ENCODE measurements at places on chromosomes 2 and 18. TPM values are rescaled to one million over a fixed set of nuclear protein-coding genes. Genes with fewer than 3 reads are reported as not detected.

Gene MC5R
- not detected for total RNA-seq

Gene PRKAG3
- total RNA-seq = not detected

Gene ACMSD
- not detected for total RNA-seq

Gene FAHD2A
- 50.1 TPM for total RNA-seq

Gene CYP1B1
- total RNA-seq = 39.0 TPM

Gene LOXHD1
- 0.59 TPM for total RNA-seq

DNA sequence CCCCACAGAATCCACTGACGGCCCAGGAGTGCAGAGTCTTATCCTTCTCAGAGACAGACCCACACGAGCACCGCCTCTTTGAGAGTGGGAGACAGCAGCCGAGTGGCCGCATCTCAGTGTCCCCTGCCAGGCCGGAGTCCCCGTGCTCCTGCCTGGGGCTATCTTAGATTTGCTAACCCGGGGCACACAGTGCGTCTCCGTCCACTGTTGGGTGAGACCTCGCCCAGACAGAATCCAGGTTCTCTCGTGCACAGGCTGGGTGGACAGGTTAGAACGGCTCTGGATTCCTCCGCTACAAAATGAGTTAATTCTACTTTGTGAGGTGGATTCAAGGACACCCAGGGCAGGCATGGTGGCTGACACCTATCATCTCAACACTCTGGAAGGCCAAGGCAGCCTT, 88.3 kb downstream of the ZNF516 start:
- no peak overlapping the region for H3K27ac ChIP-seq
- no peaks in the 10 kb centered on the region for H3K27me3 ChIP-seq
- H3K36me3 ChIP-seq = no peaks in the 10 kb centered on the region
- H3K4me3 ChIP-seq = no peak overlapping the region
- DNase-seq = no peak
- H3K4me1 ChIP-seq = no peaks in the 10 kb centered on the region

- H3K36me3 ChIP-seq = no peaks in the 10 kb centered on the region
- no peaks in the 10 kb centered on the region for H3K4me1 ChIP-seq
- DNase-seq = no peak
- H3K27me3 ChIP-seq = no peaks in the 10 kb centered on the region
- H3K4me3 ChIP-seq = no peak overlapping the region
- no peak overlapping the region for H3K27ac ChIP-seq
These were observed 331.5 kb downstream of the HRH4 start for GRCh38 chr18:24791751-24792545.

DNA sequence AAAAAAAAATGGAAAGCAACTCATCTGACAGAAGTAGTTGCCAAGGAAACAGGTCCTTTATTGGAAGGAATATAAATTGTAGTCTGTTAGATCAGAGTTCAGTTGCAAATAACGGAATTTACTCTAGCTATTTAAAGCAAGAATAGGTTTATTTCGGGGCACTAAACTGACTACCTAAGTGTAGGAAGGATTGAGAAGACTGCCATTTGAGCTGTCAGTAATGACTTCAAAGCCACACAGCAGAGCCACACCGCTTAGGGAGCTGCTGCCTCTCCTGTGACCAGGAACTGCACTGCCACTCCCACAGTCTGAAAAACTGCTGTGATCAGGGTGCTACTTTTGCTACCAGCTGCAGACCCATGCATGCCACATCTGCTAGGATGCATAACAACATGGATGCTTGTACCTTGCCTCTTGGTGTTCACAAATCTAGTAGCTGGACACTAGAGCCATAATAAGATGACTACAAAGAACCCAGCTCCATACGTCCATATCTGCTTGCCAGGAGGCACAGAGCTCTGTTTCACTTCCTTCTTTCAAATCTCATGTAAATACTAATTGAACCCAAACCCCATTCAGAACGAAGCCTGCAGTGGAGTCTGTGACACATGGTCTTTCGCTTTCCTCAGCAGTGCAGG, 2.2 kb downstream of the DSG2 start:
- H3K36me3 ChIP-seq = no peaks in the 10 kb centered on the region
- no peak for DNase-seq
- H3K4me1 ChIP-seq = peaks cover 4% of the 10 kb centered on the region
- no peak overlapping the region for H3K27ac ChIP-seq

DNA sequence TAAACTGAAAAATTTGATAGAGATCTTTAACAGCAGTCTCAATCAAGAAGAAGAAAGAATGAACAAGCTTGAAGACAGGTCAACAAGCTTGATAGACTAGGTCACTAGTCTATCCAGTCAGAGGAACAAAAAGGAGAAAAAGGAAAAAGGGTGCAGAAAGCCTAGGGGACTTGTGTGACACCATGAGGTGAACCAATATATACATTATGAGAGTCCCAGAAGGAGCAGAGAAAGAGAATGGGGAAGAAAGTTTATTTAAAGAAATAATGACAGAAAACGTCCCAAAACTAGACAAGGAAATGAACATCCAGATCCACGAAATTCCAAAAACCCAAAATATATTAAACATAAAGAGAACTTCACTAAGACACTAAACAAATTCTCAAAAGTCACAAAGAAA, 84.5 kb downstream of the VAPA start:
- DNase-seq = no peak
- no peak overlapping the region for H3K4me3 ChIP-seq
- no peaks in the 10 kb centered on the region for H3K36me3 ChIP-seq
- H3K4me1 ChIP-seq = no peaks in the 10 kb centered on the region
- no peaks in the 10 kb centered on the region for H3K27me3 ChIP-seq

GRCh38 chr18:25144820-25145219, 207.1 kb downstream of the ZNF521 start:
- H3K4me1 ChIP-seq = no peaks in the 10 kb centered on the region
- DNase-seq = no peak
- no peaks in the 10 kb centered on the region for H3K27me3 ChIP-seq
- no peaks in the 10 kb centered on the region for H3K36me3 ChIP-seq
- peak overlapping the region; percentile 12 for H3K27ac ChIP-seq

GRCh38 chr2:9681427-9681817, 50.6 kb upstream of the YWHAQ start:
- DNase-seq = no peak
- H3K36me3 ChIP-seq = no peaks in the 10 kb centered on the region
- no peaks in the 10 kb centered on the region for H3K27me3 ChIP-seq

DNA sequence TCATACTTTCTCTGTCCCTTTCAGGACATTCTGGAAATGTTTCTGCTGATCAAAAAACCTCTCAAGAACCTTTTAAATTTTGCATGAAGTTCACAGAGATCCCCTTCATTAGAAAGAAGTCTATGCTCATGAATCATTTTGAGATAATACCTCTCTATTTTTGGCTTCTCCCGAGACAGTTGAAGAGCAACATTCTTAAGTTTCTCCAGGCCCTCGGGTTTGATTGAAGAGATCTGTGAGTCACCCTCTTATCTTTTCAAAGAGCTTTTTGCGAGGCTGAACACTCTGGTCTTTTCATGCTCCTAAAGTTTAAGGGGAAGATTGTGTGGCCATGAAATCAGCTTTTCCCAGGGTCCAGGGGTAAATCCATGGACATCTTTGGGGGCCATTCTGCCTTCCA, 354.2 kb downstream of the FBXO15 start:
- no peak overlapping the region for H3K4me3 ChIP-seq
- no peaks in the 10 kb centered on the region for H3K27me3 ChIP-seq
- no peaks in the 10 kb centered on the region for H3K4me1 ChIP-seq
- no peak overlapping the region for H3K27ac ChIP-seq

GRCh38 chr2:1727796-1728474, 16.4 kb downstream of the PXDN start:
- peaks cover 6% of the 10 kb centered on the region for H3K4me1 ChIP-seq
- H3K27ac ChIP-seq = no peak overlapping the region
- H3K27me3 ChIP-seq = no peaks in the 10 kb centered on the region
- DNase-seq = peak; percentile 13

GRCh38 chr2:136115183-136115761, 2.7 kb downstream of the CXCR4 start:
- H3K4me1 ChIP-seq = no peaks in the 10 kb centered on the region
- no peak overlapping the region for H3K27ac ChIP-seq
- no peaks in the 10 kb centered on the region for H3K27me3 ChIP-seq
- H3K36me3 ChIP-seq = no peaks in the 10 kb centered on the region

GRCh38 chr2:238632181-238633060, 205.7 kb downstream of the ASB1 start:
- H3K27me3 ChIP-seq = no peaks in the 10 kb centered on the region
- no peak overlapping the region for H3K4me3 ChIP-seq
- H3K36me3 ChIP-seq = no peaks in the 10 kb centered on the region
- H3K4me1 ChIP-seq = no peaks in the 10 kb centered on the region

DNA sequence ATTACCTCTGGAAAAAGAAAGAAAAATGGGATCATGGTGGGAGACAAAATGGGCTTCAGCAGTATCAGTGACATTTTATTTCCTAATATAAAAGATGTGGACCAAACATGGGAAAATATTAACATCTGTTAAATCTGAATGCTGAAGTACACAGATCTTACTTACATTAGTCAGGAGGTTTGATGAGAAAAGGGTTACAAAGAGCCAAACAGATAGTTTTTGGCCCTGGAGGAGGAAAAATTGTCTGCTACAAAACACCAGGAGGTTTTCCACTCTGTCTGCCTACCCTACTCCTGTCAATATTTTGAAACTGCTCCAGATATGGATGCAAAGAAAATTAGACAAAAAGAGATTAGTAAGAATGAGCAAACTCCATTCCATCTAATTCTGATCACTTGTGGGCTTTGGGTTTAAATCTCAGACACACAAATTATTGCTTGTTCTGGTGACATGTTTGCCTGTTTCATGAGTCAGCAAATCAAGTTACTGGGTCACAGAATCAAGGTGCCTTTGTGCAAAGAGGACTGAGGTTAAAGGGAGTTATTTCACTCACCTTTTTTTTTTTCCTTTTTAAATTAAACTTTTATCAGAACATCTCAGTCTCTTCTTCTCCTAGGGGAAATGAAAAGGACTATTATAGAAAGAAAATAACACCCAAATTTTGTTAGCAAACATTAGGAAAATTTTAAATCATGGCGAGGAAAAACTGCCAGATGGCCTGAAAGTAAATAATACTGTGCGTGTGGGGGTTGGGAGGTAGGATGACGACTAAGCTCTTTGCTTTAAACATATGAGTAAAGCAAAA, 87.0 kb upstream of the SPATS2L start:
- DNase-seq = no peak
- no peak overlapping the region for H3K27ac ChIP-seq
- H3K27me3 ChIP-seq = no peaks in the 10 kb centered on the region
- H3K4me1 ChIP-seq = no peaks in the 10 kb centered on the region
- no peaks in the 10 kb centered on the region for H3K36me3 ChIP-seq

DNA sequence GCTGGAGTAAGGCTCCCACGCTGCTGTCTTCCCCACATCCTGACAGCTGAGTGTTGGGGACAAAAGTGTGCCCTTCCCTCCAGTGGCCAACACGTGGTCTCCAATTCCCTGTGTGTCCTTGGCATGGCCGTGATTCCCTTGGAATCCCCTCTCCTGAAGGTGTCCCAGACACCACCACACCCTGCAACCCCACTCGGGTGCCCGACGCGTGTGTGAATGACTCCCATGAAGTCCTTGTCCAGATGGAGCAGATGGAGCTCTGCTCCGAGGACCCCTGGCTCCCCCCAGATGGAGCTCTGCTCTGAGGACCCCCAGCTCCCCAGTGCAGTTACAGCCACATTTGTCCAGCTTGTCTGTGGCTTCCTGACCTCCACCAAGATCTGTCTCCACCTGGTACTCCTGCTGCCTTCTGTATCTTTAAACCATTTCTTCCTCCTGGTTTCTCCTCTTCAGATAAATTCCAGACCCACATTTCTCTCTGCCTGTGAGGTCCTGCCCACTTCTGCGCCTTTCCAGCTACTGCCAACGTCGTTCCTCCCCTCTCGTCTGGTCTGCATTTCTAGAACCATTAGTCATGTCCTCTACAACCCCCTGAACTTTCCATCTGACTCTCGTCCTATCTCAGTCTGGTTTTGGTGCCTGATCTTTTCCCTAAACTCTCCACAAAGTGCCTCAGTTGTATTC, 86.8 kb upstream of the PXDN start:
- H3K27ac ChIP-seq = no peak overlapping the region
- no peak overlapping the region for H3K4me3 ChIP-seq
- peaks cover 7% of the 10 kb centered on the region for H3K4me1 ChIP-seq
- no peak for DNase-seq
- H3K27me3 ChIP-seq = no peaks in the 10 kb centered on the region

DNA sequence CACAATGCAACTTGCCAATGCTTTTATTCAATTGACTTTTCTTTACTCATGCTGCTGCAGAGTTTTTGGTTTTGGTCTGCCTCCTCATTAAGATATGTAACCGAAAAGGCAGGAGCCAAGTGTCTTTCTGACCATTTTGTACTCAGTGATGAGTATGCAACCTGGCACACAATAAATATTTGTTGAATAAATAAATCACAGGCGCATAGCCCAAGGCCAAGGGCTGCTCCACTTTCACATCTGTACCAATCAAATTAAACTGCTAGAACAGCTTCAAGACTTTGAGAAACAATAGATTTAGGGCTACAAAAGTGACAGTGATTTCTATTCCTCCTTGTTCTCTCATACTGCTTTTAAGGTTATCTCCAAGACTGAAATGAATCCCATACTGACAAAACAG, 828.2 kb downstream of the RNF144A start:
- no peaks in the 10 kb centered on the region for H3K36me3 ChIP-seq
- peak; percentile 64 for DNase-seq
- no peak overlapping the region for H3K4me3 ChIP-seq
- H3K4me1 ChIP-seq = no peaks in the 10 kb centered on the region

GRCh38 chr2:6337472-6337820, 528.3 kb downstream of the CMPK2 start:
- no peaks in the 10 kb centered on the region for H3K27me3 ChIP-seq
- H3K4me1 ChIP-seq = no peaks in the 10 kb centered on the region
- H3K4me3 ChIP-seq = no peak overlapping the region
- H3K27ac ChIP-seq = no peak overlapping the region
- no peaks in the 10 kb centered on the region for H3K36me3 ChIP-seq

- no peak overlapping the region for H3K27ac ChIP-seq
- H3K4me3 ChIP-seq = no peak overlapping the region
- no peak for DNase-seq
These were observed 133.4 kb upstream of the NABP1 start for GRCh38 chr2:191544461-191545062.

DNA sequence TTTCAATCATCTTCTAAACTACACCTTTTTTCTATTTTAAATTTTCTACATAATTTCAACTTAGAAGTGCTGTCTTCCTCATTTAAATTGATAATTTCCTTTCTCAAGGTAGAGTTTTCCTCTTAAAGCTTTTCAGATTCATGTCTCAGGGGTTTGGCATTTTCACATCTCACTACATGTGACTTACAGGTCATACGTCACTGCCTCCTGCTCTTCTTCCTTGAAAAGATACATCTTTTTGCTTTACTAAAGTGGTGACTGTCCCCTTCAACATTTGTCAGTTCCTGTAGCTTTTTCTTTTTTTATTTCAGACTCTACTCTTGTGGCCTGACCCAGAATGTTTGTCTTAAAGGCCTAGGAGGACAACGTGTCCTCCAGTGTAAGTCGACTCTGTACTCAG, 17.1 kb upstream of the RUFY4 start:
- no peaks in the 10 kb centered on the region for H3K4me1 ChIP-seq
- no peak overlapping the region for H3K4me3 ChIP-seq
- no peak for DNase-seq
- H3K27ac ChIP-seq = no peak overlapping the region
- H3K36me3 ChIP-seq = no peaks in the 10 kb centered on the region

DNA sequence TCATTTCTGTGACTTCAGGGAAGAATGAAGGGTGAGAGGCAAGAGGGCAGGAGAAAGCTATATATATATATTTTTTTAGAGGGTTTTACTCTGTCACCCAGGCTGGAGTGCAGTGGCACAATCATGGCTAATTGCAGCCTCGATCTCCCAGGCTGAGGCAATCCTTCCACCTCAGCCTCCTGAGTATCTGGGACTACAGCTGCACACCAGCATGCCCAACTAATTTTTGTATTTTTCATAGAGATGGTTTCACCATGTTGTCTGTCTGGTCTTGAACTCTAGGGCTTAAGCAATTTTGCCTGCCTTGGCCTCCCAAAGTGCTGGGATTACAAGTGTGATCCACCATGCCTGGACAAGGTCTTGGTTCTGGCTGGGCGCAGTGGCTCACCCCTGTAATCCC, 3.4 kb downstream of the ATIC start:
- no peaks in the 10 kb centered on the region for H3K4me1 ChIP-seq
- no peak overlapping the region for H3K4me3 ChIP-seq
- no peaks in the 10 kb centered on the region for H3K36me3 ChIP-seq
